NCI-H187 treated with DMSO at 0.1 percent for 48 hours (cell line): ENCODE measurements at places on chromosomes 2 and 18.

GRCh38 chr2:218125095-218125494 lies 733 bp upstream of the CXCR2 start:
- DNase-seq: no peak

GRCh38 chr18:40159141-40160017 lies 1795.7 kb upstream of the PIK3C3 start:
- DNase-seq: no peak

- DNase-seq: no peak
Observed at GRCh38 chr18:67300498-67300897, 216.0 kb downstream of the DSEL start.

- no peak for DNase-seq
Observed at GRCh38 chr2:31204783-31205182, 12.5 kb downstream of the CAPN14 start.

- DNase-seq: no peak
Observed at GRCh38 chr2:16658076-16658739, 7.4 kb downstream of the CYRIA start.

- no peak for DNase-seq
Observed at GRCh38 chr2:145769011-145769716, 1249.2 kb upstream of the ZEB2 start.

GRCh38 chr2:237235383-237236095 lies 149.8 kb downstream of the COPS8 start:
- DNase-seq: no peak

DNA sequence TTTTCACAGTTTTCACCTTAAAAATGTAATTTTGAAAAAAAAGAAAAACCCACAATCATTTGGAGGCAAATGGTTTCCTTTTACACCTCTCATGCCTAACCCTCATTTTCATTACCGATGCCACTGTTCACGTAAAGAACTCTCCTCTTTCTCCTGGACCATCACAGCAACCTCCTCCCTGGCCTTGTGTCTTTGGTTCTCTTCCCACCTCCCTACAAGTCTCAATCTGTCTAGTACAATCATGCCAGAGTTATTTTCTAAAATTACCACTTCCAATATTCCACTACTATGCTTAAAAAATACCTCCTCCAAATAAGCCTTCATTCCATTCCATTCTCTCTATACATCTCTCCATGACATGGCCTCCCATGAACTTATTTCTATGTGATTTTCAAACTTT lies 77.9 kb upstream of the RIT2 start:
- no peak for DNase-seq

DNA sequence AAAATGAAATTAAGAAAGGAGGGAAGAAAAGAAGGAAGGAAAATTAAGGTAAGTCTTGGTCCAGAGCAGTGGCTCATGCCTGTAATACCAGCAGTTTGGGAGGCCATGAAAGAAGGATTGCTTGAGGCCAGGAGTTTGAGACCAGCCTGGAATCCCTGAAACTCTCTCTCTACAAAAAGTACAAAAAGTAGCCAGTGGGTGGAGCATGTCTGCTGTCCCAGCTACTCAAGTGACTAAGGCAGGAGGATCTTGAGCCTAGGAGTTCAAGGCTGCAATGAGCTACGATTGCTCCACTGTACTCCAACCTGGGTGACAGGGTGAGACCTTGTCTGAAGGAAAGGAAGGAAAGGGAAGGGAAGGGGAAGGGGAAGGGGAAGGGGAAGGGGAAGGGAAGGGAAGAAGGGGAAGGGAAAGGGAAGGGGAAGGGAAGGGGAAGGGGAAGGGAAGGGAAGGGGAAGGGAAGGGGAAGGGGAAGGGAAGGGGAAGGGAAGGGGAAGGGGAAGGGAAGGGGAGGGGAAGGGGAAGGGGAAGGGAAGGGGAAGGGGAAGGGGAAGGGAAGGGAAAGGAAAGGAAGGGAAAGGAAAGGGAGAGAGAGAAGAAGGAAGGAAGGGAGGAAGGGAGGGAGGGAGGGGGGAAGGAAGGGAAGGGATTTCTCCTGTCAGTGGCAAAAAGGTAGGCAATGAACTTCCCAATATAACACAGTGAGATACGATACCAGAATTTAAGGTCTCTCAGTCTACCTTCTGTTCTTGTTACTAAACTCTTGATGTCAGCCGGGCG lies 412.8 kb downstream of the CMPK2 start:
- no peak for DNase-seq

DNA sequence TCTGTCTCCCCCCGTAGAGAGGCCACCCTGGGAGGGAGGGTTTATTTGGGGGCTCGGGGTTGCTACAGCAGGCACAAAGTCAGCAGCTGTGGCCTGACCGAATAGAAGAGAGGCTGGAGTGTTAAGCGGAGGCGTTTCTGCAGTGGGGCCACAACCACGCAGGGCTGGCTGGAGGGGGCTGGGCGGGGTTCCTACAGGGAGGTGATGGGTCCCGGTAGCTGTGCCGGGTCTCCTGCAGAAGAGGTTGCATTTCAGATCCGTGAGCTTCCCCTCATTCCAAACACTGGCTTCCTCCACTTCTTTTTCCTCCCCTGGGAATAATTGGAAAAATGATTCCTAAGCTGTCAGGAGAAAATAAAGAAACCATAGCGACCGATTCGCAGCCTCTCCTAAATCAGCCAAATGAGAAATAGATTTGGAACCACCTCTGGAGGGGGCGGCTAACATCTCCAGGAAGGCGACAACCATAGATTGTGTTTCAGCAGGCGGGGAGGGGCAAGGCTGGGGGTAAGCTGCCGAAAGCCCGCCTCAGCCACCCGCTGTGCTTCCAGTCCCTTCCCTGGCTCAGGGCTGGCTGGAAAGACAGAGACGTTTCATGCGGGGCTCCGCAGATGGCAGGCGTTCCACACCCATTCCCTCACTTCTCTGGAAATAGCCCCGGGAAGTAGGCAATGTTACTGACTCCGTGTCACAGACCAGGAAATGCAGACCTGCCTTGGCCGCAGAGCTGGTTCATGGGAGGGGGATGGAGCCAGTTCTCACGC lies 85.6 kb upstream of the TAF1B start:
- peak; percentile 63 for DNase-seq

DNA sequence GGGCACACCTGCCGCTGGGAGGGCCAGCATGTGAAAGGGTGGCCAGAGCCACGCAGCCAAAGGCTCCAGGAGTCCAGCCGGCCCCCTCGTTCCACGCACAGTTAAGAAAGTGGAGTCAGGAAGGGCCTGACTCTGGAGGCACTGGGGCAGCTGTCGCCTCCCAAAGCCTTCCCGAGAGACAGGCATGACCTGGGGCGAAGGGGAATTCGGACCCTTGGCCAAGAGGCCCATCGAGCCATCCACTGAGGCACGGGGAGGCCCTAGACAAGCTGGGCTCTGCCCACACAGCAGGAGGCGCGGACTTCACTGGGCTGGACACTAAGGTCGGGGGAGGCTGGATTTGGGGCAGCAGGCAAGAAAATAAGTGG lies 38.5 kb upstream of the SNED1 start:
- no peak for DNase-seq

GRCh38 chr2:228575897-228576296 lies 394.4 kb upstream of the SPHKAP start:
- no peak for DNase-seq

- DNase-seq: peak; percentile 3
Observed at GRCh38 chr18:59918320-59918755, 18.5 kb downstream of the PMAIP1 start.

DNA sequence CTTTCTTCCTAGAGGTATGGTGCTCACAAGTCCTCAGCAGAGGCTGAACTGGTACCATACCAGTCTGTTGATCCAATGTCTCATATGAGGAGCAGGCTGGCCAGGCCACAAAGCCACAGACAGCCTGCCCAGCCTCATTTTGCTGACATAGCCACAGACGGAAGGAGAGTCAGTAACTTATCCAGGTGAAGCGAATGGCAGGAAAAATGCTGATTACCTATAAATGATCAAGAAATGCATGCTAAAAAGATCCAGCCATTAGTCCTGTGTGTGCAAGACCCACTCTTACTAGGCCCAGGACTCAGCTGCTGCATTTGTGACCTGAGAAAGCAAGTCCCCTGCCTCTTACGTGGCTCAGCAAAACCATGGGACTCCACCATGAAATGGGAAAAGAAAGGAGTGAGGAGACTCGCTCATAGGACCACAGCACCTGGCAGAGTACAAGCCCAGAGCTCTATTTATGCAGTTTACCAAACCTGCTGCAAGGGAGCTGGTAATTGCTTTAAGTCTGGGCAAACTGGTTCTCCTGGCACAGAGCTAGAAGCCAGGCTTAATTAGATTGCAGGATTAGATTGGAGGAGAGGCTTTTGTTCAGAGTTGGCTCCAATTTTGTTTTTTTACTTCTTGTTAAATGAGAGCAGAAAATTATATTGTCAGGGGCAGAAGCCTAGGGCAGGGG lies 19.0 kb downstream of the RHOB start:
- no peak for DNase-seq

DNA sequence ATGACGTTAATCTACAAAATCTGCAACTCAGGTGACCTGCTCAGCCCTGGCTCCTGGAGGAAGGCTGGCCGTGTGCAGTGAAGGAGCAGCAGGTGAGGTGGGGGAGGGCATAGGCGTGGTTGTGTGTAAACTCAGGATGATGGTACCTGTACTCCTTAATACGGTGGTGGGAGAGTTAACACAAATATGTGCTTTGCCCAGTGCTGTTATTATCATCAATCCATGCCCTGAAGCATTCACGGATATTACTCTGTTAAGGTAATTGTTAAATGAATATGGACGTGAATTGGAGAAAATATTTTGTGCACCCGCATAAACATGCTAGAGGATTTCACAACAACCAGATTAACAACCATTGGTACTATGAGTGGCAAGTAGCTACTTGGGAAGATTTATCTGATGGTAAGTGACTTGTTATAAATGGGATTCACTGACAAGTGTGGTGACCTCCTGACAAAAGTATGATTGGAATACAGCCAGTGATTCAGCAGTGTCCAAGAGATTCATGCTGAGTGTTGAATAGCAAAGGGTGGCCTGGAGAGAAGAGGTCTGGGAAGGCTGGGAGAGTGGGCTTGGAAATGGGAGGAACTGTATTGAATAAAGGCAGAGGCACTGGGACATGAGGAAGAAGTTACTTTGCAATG lies 194.1 kb downstream of the TPGS2 start:
- no peak for DNase-seq

DNA sequence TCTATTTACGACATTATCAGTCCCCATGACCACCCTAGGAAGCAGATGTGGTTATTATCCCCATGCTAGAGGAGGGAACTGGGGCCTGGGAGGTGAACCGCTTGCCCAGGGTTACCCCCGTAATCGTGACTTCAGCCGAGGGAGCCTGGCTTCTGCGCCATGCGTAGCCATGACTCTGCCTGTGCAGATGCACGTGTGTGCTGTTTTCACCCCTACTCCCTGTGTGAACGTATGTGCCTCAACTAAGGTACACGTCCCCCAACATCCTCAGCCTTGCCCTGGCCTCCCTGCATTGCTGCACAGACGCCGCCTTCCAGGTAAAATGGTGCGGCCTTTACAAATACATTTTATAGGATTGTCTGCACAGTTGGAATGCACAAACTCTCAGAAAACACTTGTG lies 40.2 kb downstream of the LPIN1 start:
- DNase-seq: no peak

DNA sequence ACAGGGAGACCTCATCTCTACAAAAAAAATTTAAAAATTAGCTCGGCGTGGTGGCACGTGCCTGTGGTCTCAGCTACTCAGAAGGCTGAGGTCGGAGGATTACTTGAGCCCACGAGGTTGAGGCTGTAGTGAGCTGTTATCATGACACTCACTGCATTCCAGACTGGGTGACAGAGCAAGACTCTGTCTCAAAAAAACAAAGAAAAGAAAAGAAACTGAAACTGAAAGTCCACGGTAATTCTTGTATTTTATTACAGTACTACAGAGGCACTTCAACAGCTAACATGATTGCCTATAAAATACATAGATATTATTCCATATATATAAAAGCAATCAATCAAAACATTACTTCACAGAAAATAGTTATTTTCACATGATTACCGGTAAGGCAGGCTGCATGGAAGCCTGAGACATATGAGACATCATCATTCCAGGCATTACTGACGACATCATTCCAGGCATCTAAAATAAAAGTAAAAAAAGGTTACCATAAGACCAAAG lies 23.1 kb downstream of the PRPF40A start:
- no peak for DNase-seq

- DNase-seq: no peak
Observed at GRCh38 chr18:34493566-34494358, 216.3 kb upstream of the DTNA start.

GRCh38 chr2:205964111-205964761 lies 121.7 kb downstream of the INO80D start:
- no peak for DNase-seq

GRCh38 chr2:165989851-165990250 lies 36.3 kb upstream of the TTC21B start:
- no peak for DNase-seq

- no peak for DNase-seq
Observed at GRCh38 chr18:22503803-22504202, 86.1 kb upstream of the CTAGE1 start.
